ENCODE measurements at places on chromosomes 5 and 9. TPM values are rescaled to one million over a fixed set of nuclear protein-coding genes. Genes with fewer than 3 reads are reported as not detected.

The OR1Q1 gene
- total RNA-seq, result not detected

The TLR4 gene
- 10.8 TPM for total RNA-seq

The PRSS3 gene
- total RNA-seq, result not detected

The FBP2 gene
- total RNA-seq, result not detected

The ROPN1L gene
- total RNA-seq, result 1.9 TPM

The FOXD4L3 gene
- total RNA-seq, result 0.47 TPM

The AP3B1 gene
- total RNA-seq, result 34.3 TPM

The ARL14EPL gene
- not detected for total RNA-seq

The TEK gene
- total RNA-seq, result 8.0 TPM

The ADAMTS6 gene
- total RNA-seq, result 17.5 TPM

The STING1 gene
- total RNA-seq, result 3.6 TPM

- DNase-seq, result no peak
Observed at GRCh38 chr5:131794586-131794985, 2.2 kb downstream of the FNIP1 start.

DNA sequence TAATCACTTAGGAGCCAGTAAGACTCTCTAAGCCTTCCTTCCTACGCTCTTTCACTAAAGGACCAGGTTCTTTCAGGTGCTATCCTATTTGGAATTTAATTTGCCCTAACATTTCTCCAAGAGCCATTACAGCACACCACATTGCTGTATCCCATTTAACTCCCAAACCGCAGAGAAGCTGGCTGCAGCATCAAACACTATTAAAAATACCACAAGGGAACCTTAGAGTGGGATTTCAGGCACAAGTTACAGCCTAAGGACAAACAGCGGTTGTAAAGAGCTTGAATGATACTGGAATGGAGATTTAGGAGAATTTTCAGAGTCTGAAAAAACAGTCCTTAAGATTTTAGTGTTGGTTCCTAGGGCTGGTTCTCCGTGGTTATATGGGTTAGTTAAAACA is 566.4 kb downstream of the RAB3C start:
- no peak for DNase-seq

DNA sequence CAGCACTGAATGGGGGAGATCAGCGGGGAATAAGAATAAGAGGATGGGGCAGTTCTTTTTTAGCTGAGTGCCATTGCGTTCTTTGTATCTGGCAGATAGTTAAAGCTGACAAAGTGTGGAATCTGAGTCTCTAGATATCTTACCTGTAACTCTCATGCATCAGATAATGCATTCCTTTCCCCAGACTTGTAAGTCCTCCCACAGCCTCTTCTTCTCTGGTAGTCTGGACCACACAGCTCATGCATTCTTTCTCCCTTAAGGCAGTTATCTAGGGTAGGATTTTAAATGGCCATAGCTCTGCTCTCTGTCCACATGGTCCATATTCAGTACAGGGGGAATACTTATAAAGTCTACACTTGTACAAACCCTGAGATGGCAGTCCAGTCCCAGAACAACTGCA is 54.0 kb upstream of the FGF10 start:
- no peak for DNase-seq

DNA sequence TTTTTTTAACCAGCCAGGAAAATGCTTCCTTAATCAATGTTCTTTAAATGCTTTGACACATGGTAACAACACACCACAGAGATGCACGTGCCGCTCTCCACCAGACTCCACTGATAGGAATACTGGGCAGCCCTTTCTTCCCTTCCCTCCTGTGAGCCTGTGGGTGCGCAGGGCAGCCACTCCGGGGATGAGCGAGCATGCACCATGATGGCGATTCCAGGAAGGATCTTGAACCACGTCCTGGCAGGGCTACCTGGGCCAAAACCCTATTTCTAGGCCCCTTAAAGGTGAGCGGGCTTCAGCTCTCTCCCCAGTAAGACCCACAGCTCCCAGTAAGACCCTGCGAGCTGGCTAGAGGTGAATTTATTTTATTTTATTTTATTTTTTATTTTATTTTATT is 128.2 kb downstream of the MVB12B start:
- no peak for DNase-seq

DNA sequence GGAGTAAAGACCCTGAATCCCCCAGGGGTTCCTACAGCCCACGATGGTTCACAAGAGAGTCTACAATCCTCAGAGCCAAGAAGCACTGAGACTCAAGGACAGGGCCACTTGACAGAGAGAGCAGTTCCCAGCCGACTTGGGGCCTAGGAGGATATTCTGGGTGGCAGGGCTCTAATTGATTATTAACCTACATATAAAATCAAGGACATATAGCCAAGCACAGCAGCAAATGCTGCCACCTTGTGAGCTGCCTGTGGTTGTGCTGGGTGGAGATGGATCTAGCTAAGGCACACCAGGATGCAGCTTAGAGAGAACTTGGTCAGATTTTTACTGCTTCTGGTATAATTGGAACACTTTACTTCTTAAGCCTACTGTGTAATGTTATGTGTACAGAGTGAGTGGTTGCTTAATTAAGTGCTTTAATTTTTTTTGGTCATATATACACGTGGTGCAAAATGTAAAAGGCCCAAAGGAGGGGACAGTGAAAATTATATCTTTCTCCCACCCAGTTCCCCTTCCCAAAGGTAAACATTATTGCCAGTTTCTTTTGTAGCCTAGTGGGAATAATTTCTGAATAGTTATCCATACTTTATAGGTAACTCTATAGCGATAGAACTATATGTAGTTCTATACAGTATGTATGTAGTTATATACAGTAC is 78.8 kb downstream of the F2RL2 start:
- DNase-seq, result no peak

DNA sequence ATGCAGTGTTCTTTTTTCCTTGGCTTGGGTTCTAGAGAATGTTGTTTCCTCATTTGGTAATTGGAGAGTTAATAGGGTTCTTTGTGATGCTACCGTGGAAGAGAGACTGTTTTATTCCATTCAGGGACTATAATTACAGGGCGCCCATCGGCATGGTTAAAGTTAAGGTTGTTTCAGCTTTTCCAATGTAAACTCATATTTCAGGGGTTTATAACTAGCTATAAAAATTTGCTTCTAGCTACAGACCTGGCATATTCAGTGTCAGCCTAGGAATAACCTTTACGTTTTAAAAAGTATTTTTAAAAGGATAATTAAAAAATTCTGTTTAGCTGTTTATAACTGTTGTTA is 99.1 kb downstream of the AOPEP start:
- no peak for DNase-seq

DNA sequence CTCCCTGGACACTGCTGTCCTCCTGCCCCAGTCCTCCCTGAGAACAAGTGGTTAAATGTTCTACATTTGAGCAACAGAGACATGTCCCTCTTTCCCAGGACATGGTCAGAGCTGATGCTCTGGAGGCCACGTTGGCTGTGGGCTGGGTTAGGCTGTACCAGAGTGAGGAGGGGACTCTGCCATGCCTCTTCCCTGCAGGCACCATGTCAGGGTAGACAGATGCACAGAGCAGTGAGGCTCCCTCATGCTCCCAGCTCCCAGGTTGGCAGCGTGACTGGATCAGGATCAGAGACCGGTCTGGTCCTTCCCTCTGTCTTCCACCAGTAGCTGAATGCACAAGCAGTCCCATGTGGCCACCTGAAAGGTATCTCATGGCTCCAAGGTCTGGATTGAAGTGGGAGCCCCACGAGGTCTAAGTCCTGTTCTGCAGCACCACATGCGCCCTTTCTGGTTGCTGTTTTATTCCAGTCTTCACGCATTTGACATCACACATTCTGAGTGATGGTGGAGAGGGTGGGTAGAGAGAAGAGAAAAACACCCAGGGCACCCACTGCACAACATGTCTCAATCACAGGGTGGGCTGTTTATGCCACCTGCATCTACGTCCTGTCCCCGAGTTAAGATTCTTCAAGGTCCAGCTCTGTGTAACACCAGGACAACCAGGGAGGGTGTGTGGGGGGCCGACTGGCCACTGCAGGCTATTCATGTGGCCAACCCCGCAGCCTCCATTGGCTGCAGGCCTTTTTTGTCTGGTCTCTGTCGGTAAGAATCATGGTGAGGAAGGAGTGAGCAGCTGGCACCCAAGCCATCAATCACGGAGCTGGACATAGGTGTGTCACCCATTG is 204.9 kb downstream of the FANCC start:
- DNase-seq, result no peak

DNA sequence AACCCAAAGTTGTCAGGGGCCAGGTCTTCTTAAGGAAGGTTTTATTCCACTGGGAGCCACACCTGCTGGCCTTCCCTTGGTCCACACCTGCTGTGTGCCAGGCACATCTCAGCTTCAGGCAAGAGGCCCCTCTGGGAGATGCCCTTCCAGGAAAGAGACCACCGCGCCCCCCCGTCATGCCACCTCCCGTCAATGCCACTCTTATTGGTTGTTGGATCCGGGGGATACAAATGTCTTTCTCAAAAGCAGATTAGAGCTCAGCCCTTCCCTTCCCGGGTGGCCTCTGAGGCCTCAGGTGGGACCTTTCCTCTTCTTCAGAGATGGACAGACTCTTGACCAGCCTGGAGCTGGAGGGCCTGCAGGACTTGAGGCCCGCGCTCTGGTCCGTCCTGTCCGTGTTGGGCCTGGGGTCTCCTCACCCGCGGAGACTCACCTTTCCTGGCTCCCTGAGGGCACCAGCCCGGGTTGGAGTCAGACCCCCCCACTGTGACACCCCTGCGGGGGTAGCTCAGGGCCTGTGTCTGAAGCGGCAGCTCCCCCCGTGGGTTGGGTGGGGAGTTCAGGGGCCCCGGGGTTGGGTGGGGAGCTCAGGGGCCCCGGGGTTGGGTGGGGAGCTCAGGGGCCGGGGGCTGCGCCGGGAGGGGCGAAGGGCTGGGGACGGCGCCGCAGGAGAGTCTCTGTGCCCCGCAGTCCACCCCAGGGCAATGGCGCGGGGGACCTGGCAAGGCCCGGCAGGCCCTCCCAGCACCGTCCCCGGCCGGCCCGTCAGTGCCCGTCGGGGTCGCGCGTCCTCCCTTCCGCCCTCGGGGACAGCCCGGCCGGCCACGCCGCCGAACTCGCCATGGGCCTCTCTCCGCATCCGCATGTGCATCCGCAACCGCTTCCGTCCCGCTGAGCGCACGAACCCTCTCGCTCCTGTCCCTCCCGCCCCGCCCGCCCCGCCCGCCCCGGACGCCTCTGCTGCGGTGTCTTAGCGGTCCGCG is 3.7 kb upstream of the SLC9A3 start:
- no peak for DNase-seq

- DNase-seq, result no peak
Observed at GRCh38 chr5:164010900-164011299, 505.5 kb downstream of the MAT2B start.

- DNase-seq, result no peak
Observed at GRCh38 chr5:95673081-95673480, 9.7 kb downstream of the SPATA9 start.

GRCh38 chr9:23611869-23612268 is 214.2 kb downstream of the ELAVL2 start:
- no peak for DNase-seq

GRCh38 chr5:60274747-60275146 is 381.2 kb upstream of the PDE4D start:
- no peak for DNase-seq

DNA sequence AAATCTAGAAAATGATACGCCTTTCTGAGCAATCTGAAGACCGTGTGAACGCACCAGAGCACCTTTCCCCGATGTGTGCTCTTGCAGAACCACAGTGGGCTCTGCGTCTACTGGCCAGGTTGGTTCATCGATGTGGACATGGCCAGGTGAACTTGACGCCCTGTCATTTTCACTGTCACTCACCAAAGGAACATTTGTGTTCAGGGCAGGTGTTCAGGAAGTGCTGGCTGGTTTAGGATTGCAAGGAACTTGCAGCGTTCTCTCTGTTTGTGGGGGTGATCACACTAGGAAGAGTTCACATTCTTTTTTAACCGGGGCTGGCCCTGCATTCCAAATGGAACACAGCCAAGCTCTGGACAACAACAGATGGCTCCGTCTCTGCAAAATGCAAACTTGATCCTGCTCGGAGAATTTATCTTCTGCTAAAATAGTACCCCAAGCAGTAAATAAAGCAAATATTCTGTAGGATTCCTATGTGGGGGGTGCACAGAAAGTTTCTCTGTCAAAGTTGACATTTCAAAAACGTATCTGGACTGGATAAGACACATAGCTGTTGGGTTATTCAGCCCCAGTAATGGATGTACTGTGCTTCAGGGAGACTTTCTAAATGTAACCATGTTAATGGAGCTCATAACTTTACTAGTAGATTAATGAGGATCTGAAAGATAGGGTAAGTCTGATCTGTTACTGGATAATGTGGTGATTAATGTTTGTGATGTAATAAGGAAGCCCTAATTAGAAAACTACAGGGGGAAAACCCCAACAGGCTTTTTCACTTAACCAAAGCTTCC is 45.7 kb upstream of the FANCC start:
- DNase-seq, result no peak

- DNase-seq, result no peak
Observed at GRCh38 chr9:84297162-84297821, 43.3 kb downstream of the SLC28A3 start.

DNA sequence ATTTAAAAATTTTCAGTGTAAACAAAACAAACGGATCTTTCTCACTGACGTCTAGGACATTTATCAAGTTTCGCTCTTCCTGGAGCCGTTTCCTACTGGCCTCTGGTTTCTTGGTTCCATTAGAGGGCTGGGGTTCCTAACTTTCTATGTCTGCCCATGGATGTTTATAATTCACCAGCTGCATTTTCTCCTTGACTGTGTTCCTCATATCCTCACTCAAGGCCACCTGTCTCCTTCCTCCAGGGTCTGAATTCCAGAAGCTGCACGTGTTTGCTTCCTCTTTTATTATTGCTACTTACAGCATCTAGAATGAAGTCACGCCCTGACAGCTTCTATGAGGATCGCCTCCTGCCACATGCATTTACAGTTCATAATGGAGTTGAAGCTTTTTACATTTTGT is 74.1 kb upstream of the BASP1 start:
- DNase-seq, result no peak

- peak; percentile 77 for DNase-seq
Observed at GRCh38 chr9:96344458-96345180, 38.9 kb downstream of the SLC35D2 start.

DNA sequence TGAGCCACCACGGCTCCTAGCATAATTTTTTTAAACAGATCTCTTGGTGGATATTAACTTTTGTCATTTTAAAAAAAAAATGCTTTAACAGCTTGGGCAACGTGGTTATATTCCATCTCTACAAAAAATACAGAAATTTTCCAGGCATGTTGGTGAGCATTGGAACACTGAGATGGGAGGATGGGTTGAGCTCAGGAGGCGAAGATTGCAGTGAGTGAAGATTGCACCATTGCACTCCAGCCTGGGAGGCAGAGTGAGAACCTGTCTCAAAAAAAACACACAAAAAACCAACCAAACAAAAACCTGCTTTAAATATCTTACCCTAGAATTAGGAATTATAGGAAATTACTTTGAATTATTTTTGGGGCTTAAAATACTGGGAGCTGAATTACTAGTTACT is 55.2 kb downstream of the NSD1 start:
- DNase-seq, result no peak

DNA sequence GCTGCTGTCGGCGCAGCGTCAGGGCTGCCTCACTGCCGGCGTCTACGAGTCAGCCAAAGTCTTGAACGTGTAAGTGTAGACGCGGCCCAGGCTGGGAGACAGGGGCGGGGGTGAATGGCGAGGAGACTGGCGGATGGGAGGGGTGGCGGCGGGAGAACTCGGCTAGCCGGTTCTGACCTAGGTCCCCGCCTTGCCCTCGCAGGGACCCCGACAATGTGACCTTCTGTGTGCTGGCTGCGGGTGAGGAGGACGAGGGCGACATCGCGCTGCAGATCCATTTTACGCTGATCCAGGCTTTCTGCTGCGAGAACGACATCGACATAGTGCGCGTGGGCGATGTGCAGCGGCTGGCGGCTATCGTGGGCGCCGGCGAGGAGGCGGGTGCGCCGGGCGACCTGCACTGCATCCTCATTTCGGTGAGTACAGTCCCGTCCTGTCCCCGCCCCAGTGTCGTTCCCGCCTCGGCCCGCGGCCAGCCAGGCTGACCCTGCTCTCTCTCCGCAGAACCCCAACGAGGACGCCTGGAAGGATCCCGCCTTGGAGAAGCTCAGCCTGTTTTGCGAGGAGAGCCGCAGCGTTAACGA is 745 bp downstream of the GADD45G start:
- peak; percentile 72 for DNase-seq

Data from occipital lobe (tissue), 3 donors.